ENCODE measurements at places on chromosomes 13 and 19. TPM values are rescaled to one million over a fixed set of nuclear protein-coding genes. Genes with fewer than 3 reads are reported as not detected.

HRC gene
- 1.2 TPM for total RNA-seq

ZMYM2 gene
- total RNA-seq: 40.8 TPM

KRI1 gene
- 14.1 TPM for total RNA-seq

THAP8 gene
- total RNA-seq: 2.3 TPM

ZNF878 gene
- 0.25 TPM for total RNA-seq

KCNRG gene
- 1.9 TPM for total RNA-seq

PSG11 gene
- not detected for total RNA-seq

- no peak overlapping the region for H3K27ac ChIP-seq
- H3K4me3 ChIP-seq: no peak overlapping the region
- no peaks in the 10 kb centered on the region for H3K36me3 ChIP-seq
- H3K4me1 ChIP-seq: peaks cover 8% of the 10 kb centered on the region
- no peaks in the 10 kb centered on the region for H3K27me3 ChIP-seq
- no peak for DNase-seq
These were observed 12.4 kb upstream of the DGKH start for GRCh38 chr13:42035905-42036521.

DNA sequence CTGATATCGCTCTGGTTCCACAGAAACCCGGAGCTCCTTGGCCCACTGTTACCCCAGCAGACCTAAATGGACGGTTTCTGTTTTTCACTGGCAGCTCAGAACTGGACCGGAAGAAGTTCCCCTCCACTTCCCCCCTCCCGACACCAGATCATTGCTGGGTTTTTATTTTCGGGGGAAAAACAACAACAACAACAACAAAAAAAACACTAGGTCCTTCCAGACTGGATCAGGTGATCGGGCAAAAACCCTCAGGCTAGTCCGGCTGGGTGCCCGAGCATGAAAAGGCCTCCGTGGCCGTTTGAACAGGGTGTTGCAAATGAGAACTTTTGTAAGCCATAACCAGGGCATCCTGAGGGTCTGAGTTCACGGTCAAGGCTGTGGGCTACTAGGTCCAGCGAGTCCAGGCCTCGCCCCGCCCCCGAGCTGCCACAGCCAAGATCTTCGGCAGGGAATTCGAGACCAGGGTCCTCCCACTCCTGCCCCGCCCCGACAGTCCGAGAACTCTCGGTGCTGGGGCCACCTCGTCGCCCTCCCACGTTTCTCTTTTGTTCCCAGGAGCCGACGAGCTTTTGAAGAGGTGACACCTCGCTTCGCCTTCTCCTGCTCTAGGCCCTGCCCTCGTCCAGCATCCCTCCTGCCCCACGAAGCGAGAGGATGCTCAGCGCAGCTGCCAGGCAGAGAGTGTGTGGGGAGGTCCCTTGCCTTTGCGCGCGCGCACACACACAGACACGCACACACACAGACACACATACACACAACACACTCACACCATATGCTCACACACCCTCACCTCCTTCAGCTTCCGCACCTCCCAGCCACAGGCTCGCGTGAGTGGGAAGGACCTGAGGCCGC lies 8.8 kb downstream of the ZIC2 start:
- no peaks in the 10 kb centered on the region for H3K36me3 ChIP-seq
- H3K4me3 ChIP-seq: no peak overlapping the region
- peaks cover 9% of the 10 kb centered on the region for H3K27me3 ChIP-seq
- no peak for DNase-seq

GRCh38 chr19:24051516-24051915 lies 35.5 kb upstream of the ZNF254 start:
- H3K4me1 ChIP-seq: no peaks in the 10 kb centered on the region
- DNase-seq: no peak
- H3K36me3 ChIP-seq: peaks cover 69% of the 10 kb centered on the region

DNA sequence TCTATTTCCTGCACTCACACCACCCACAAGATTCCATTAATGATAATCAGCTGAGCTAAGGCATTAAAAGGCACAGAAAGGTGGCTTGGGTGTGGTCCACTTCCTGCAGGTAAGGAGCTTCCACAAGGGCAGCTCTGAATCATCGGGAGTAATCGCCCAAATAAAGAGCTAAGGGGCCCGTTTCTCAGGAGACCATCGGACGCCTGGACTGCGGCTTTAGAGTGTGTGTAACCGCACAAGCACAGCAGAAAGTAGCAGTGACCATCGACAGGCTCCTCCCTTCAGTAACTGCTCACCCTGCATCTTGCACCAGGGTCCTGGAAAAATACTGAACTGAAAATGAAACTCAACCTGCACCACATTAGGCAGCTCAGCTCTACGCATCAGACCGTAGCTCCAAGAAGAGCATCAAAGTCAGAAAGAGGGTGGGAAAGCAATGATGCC lies 6.0 kb downstream of the STK24 start:
- no peaks in the 10 kb centered on the region for H3K27me3 ChIP-seq
- H3K36me3 ChIP-seq: no peaks in the 10 kb centered on the region
- H3K27ac ChIP-seq: peak overlapping the region; percentile 79
- peak overlapping the region; percentile 13 for H3K4me3 ChIP-seq
- no peak for DNase-seq

- H3K27me3 ChIP-seq: peaks cover 3% of the 10 kb centered on the region
- no peak overlapping the region for H3K27ac ChIP-seq
- H3K36me3 ChIP-seq: no peaks in the 10 kb centered on the region
- no peak overlapping the region for H3K4me3 ChIP-seq
These were observed 107.8 kb downstream of the RXFP2 start for GRCh38 chr13:31846961-31847752.

DNA sequence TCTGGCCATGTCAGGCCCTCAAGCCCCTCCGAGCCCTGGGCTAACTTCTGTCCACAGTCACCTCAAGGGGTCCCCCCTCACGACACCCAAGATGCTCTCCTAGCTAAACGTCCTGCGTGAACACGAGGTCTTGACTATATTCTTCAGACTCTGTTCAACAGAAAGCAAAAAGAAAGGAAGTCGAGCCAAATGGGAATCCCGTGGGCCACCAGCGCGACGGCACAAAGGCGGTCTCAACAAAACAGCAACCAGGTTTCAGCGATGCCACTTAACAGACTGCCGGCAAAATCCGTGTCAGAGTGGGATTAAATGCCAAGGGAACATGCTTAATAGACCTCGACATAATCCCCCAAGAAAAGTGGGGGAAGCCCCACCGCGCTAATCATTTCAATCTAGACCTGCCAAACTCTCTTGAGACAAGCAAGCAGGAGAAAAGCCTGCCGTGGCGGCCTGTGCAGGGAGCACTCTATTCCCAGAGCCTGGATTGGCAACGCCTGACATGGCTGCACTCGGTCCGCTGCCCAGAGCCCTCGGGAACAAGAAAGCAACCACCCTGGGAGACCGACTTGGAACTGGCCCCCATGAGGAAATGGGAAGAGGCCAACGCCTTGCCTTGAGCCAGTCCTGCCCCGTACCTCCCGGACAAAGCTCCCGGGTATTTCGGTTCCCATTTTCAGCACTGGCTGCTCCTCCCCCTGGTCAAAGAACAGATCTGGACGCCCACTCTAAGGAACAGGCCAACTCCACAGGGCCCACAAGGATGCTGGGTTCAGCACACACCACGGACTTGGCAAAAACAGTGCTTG lies 16.0 kb downstream of the ZC3H4 start:
- DNase-seq: no peak
- peaks cover 7% of the 10 kb centered on the region for H3K4me1 ChIP-seq
- H3K27me3 ChIP-seq: no peaks in the 10 kb centered on the region
- H3K4me3 ChIP-seq: no peak overlapping the region
- H3K27ac ChIP-seq: peak overlapping the region; percentile 68

DNA sequence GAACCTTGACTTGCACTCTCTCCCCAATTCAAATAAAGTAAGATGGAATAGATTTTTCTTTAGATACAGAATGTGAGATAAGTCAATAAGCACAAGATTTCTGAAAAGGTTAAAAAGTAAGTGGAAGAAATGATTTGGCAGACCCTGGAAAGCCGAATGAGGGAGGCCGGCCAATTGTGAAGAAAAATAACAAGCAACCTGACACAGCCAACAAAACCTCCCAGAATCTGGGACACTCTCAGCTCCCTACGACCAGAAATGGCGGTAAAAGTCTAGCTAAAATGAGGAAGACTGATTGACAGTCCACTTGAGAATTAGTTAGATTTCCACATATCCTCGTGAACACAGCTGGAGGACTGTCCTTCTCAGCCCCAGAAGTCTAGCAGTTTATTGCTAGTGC lies 85.4 kb downstream of the KLF12 start:
- H3K36me3 ChIP-seq: no peaks in the 10 kb centered on the region
- H3K4me3 ChIP-seq: no peak overlapping the region
- H3K4me1 ChIP-seq: no peaks in the 10 kb centered on the region

DNA sequence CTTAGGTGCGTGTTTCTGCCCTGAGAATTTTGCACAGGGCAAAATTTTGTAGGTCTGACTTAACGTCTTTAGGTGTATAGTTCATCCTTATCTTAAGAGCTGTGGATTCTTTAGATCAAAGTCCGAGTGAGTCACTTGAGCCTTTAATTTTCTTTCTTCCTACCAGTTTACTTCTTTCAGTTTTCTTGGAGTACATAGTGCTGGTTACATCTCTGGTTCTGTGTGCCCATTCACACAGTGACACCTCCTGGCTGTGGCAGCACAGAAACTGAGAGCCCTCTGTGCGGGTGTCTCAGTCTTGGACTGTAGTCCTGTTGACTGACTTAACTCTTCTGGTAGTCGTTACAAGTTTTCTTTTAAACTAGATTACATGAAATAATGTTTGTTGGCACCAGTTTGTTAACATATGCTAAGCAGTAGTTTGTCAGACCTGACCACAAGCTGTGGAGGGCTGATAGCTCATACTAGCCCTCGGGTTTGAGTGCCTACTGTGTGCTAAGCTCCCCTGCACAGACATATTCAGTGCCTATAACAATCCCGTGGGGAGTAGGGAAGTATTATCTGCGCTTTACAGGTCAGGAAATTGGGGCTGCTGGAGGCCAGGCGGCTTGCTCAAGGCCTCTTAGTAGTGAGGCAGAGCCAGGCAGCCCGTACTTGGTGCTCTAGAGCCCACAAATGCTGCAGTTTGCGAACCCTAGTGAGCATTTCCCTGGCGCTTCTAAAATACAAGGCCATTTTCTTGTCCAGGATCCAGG lies 1.6 kb downstream of the GATAD2A start:
- peak; percentile 51 for DNase-seq
- peak overlapping the region; percentile 79 for H3K27ac ChIP-seq
- H3K4me3 ChIP-seq: peak overlapping the region; percentile 98
- H3K27me3 ChIP-seq: no peaks in the 10 kb centered on the region

GRCh38 chr13:95650696-95651095 lies 6.2 kb upstream of the DZIP1 start:
- no peak for DNase-seq
- H3K27me3 ChIP-seq: no peaks in the 10 kb centered on the region
- H3K27ac ChIP-seq: no peak overlapping the region
- no peaks in the 10 kb centered on the region for H3K4me1 ChIP-seq
- no peaks in the 10 kb centered on the region for H3K36me3 ChIP-seq
- no peak overlapping the region for H3K4me3 ChIP-seq

DNA sequence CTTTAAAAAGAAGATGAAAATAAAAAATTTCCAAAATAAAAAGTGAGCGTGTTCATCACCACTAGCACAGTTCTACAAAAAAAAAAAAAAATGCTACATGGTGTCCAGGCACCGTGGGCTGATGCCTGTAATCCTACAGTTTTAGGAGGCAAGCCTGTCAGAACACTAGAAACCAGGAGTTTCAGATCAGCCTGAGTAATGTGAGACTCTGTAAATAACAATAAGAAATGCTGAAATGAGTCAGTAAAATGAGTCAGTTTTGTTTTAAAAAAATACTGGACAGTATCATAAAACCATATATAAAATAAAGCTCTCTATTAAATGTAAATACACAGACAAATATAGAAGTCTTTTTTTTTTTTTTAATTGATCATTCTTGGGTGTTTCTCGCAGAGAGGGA lies 30.0 kb downstream of the ZNF91 start:
- peaks cover 51% of the 10 kb centered on the region for H3K36me3 ChIP-seq
- H3K27ac ChIP-seq: no peak overlapping the region
- no peaks in the 10 kb centered on the region for H3K4me1 ChIP-seq
- DNase-seq: no peak
- no peaks in the 10 kb centered on the region for H3K27me3 ChIP-seq
- no peak overlapping the region for H3K4me3 ChIP-seq

- H3K27ac ChIP-seq: no peak overlapping the region
- no peaks in the 10 kb centered on the region for H3K36me3 ChIP-seq
- peaks cover 3% of the 10 kb centered on the region for H3K27me3 ChIP-seq
- no peak for DNase-seq
- H3K4me1 ChIP-seq: no peaks in the 10 kb centered on the region
These were observed 248.1 kb downstream of the EFNB2 start for GRCh38 chr13:106287351-106287750.

- no peak for DNase-seq
- H3K27me3 ChIP-seq: peaks cover 7% of the 10 kb centered on the region
- H3K36me3 ChIP-seq: no peaks in the 10 kb centered on the region
- peaks cover 5% of the 10 kb centered on the region for H3K4me1 ChIP-seq
These were observed 5.7 kb downstream of the VSTM2B start for GRCh38 chr19:29531458-29532025.

DNA sequence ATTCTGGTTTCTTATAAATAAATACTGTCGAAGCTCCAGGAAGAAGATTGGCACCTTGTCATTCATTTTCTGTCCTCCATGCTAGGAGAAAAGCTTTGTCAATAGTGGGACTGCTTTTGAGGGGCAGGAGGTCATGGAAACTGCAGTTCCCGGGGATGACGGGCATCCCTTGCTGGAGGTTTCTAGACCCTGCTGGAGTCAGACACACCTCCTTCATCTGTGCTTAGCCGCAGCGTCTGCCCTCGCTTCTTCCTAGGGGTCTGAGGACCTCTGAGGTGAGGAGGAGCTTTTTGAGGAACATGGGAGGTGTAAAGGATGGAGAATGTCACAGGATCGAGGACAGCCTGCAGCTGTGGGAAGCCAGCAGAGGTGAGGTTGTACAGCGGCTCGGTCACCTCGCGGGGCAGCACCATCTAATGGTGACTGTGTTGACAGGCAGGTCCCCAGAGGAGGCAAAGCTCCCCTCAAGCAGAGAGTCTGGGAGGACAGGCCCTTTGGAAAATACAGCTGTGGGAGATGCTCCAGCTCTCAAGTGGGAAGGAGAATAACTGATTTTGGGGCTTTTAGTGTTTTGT lies 172.7 kb upstream of the RNF113B start:
- H3K4me1 ChIP-seq: no peaks in the 10 kb centered on the region
- no peaks in the 10 kb centered on the region for H3K27me3 ChIP-seq
- peak; percentile 40 for DNase-seq
- H3K27ac ChIP-seq: no peak overlapping the region
- no peaks in the 10 kb centered on the region for H3K36me3 ChIP-seq

- H3K36me3 ChIP-seq: no peaks in the 10 kb centered on the region
- peak overlapping the region; percentile 32 for H3K4me3 ChIP-seq
- peak overlapping the region; percentile 86 for H3K27ac ChIP-seq
- no peak for DNase-seq
These were observed 127.8 kb upstream of the SPATA13 start for GRCh38 chr13:24032674-24033073.

GRCh38 chr19:13207846-13208671 lies 57.8 kb downstream of the IER2 start:
- no peak for DNase-seq
- H3K4me1 ChIP-seq: no peaks in the 10 kb centered on the region
- H3K27me3 ChIP-seq: no peaks in the 10 kb centered on the region
- H3K4me3 ChIP-seq: no peak overlapping the region
- H3K36me3 ChIP-seq: no peaks in the 10 kb centered on the region

All from liver (tissue), 10 donors.